IPS-NIHi11 (cell line): ENCODE measurements at places on chromosomes 3 and 15.

- DNase-seq: no peak
Measured at GRCh38 chr15:34336991-34337556, 507 bp downstream of the SLC12A6 start.

DNA sequence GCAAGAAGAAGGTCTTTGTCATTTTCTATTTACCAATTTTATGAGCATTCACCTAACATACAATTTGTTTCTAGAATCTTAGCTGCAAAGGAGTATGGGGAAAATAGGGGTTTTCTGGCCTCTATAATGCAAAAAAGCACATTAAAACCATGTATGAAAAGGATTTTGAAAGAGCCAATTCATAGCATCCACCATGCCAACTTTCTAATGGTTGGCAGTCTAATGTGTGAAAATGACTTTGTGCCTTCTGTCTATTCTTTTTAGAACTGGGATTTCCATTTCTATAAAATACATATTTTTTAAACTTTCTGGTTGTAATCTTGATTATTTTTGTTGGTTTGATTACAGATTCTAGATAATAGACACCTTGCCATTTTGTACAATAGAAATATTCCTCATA, 333.7 kb upstream of the CNTN6 start:
- no peak for DNase-seq

GRCh38 chr3:120477781-120478180, 27.0 kb upstream of the FSTL1 start:
- DNase-seq: no peak

- no peak for DNase-seq
Measured at GRCh38 chr3:148030975-148031374, 621.8 kb downstream of the ZIC1 start.

- DNase-seq: no peak
Measured at GRCh38 chr3:149283401-149283800, 50.0 kb downstream of the TM4SF18 start.

DNA sequence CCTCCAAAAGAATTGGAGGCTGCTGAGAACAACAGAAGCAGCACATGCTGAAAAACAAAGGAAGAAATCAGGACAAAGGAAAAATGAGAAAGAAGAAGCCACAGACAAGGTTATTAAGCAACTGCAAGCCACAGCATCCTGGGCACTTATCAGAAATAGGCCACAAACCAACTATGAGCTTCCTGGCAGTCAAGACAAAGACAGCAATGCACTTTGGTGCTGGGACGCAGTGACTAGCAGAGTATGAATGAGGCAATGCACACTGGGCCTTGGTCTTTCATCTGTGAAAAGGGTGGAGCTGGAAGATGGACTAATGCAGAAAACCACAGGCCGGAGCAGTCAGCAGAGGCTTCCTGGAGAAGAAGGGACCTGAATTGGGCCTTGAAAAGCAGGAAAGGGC, 56.0 kb upstream of the LINGO1 start:
- no peak for DNase-seq

DNA sequence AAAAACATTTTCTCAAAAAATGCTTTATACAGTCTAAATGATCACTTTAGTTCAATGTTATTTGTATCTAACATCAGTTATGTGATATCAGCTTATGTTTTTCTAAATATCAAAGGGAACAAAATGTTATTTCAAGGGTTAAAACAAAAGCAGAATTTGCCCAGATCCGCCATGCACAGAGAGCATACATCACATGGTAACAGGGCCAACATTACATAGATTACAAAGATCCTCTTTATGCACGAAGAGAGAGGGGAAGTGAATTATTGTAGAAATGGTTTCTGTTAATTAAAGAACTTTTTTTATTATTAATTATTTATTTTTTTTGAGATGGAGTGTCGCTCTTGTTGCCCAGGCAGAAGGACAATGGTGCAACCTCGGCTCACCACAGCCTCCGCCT, 100.8 kb upstream of the MME start:
- DNase-seq: no peak
